Activated CD4-positive, alpha-beta T cell treated with anti-CD3 and anti-CD28 coated beads, Interleukin-2, Interleukin-4, amounts not matched to agents 100 ng/mL and 50 ng/mL, durations not matched to agents 16 hours and 8 hours (primary cell): ENCODE measurements at places on chromosomes 4 and X.

DNA sequence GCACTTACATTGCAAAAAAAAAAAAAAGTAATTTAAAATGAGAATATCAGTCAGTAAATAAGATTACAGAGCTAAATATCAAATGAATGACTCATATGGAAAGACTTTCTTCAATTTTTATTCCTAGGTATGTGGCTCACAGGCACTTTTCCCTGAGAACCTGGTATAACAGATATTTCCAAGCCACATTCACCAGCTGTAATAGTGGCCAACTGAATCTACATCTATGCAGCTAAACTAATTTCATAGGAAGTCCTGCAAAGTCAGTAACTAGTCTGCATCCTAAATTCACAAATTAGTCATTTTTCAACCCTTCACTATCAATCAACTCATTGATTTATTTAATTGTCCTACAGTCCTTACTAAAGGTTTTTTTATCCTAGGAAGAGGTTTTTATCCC is 5.6 kb downstream of the PDE5A start:
- no peak for DNase-seq

GRCh38 chrX:107574711-107575110 is 53.6 kb upstream of the PRPS1 start:
- no peak for DNase-seq

GRCh38 chr4:80911458-80911857 is 119.0 kb upstream of the BMP3 start:
- peak; percentile 47 for DNase-seq

- DNase-seq: no peak
These were observed 152.5 kb upstream of the STX18 start for GRCh38 chr4:4694296-4694772.

- DNase-seq: no peak
These were observed 73.8 kb downstream of the TACR3 start for GRCh38 chr4:103645991-103646390.

- no peak for DNase-seq
These were observed 7.3 kb upstream of the GLOD5 start for GRCh38 chrX:48754238-48754637.

DNA sequence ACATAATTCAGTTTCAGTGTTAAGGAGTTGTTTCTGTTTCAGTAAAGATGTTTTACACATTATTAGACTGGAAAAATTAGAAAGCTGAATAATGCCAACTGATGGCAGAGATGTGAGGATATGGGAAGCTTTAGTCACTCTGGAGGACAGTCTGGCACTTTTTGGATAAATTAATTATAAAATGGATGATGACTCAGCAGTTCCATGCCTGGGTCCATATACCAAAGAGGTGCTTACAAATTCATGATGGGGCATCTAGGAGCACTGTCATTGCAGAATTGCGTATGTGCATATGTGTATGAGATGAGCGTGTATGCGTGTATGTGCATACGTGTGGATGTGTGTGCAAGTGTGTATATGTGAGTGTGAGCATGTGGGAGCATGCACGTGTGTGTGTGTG is 31.2 kb upstream of the ANKRD50 start:
- DNase-seq: no peak

DNA sequence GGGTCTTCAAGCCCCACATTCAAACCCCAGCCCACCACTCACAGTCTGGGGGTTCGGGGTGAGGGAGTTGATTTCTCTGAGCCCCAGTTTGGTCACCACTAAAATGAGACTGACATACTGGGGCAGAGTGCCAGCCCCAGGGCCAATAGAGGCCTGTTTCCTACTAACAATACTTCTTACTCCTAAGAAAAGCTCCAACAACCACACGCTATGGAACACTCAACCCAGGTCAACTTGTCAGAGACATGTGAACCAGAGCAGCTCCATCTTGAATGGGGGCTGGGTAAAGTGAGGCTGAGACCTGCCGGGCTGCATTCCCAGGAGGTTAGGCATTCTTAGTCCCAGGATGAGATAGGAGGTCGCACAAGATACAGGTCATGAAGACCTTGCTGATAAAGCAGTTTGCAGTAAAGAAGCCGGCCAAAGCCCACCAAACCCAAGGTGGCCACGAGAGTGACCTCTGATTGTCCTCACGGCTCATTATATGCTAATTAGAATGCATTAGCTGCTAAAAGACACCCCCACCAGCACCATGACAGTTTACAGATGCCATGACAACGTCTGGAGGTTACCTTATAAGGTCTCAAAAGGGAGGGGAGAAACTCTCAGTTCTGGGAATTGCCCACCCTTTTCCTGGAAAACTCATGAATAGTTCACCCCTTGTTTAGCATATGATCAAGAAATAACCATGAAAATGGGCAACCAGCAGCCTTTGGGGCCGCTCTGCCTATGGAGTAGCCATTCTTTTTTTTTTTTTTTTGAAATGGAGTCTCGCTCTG is 26.6 kb upstream of the HTRA3 start:
- DNase-seq: no peak

DNA sequence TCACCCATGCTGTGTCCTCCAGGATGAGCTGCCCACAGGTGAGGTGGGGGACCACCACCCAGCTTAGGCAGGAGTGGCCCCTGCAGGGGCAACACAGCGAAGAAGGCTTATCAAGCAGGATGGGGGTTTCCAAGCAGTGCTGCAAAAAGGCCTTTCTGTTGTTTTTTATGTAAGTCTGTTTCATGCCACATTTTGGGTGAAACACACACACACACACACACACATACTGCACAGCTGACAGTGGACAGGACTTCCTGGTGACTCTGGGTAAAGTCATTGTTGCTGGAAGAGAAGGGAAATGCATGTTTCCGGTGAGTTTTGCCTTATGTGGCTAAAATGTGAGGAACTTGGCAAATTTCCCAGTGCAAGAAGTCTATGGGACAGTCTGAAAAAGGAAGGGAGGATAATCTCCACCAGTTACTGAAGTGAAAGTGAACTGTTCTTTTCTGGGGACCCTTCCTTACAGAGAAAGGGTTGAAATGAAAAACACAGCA is 119.2 kb downstream of the IRF2 start:
- DNase-seq: no peak

DNA sequence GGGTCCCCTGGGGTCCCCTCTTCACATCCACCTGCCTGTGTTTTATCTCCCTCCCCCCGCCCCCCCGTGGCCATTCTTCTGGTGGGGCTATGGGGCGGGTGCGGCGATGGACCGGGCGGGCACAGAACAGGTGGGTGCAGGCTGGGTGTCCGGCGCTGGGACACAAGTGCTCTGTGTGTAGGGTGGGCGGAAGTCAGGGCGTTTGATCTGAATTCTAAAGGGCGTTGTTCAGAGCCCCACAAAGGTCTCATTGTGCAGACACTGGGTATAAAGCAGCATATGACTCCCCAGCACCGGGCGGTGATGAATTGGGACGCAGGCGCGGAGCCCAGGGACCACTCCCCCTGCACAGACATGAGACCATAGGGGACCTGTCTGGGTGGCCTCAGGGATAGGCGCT is at the start of gene GJB1:
TSS of gene GJB1 (plus strand) at position 296 of the 400 bp plus-strand sequence. CDS start 484 bp downstream, outside the sequence.
- DNase-seq: no peak

- DNase-seq: no peak
These were observed 675.8 kb upstream of the SLIT2 start for GRCh38 chr4:19575924-19576323.

DNA sequence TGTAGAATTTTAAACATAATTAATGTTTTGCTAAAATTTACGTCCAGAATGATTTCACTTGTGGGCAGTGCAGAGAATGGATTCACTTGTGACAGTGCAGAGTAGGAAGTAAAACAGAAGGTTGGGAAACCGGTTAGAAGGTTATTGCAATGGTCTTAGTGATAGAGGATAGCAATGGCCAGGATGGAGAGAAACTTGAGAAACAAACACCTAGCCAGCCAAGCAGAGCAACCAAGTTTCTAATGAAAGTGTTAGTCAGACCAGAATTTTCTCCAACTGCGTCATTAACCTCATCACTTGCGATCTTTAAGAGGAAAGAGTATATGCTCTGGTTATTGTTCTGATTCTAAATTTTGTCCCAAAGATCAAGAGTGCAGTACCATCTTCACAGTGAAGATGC is 50.0 kb upstream of the TBC1D9 start:
- no peak for DNase-seq
